Activated CD4-positive, alpha-beta T cell treated with anti-CD3 and anti-CD28 coated beads, Interleukin-2, amount 50 U/mL, for 24 hours (primary cell): ENCODE measurements at places on chromosomes 7 and 10.

GRCh38 chr10:1544929-1545328 is 192.4 kb downstream of the ADARB2 start:
- DNase-seq: no peak

GRCh38 chr10:131961777-131962662 is 19.7 kb downstream of the BNIP3 start:
- DNase-seq: no peak

- no peak for DNase-seq
Observed at GRCh38 chr10:100174699-100175677, 10.8 kb downstream of the ERLIN1 start.

DNA sequence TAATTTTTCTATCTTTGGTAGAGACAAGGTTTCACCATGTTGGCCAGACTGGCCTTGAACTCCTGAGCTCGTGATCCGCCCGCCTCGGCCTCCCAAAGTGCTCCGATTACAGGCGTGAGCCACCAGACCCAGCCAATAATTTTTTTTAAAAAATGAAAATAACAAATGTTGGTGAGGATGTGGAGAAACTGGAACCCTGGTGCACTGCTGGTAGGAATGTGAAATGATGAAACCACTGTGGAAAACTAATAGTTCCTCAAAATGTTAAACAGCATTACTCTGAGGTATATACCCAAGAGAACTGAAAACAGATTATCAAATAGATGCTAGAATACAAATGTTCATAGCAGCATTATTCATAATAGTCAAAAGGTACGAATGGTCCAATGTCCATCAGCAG is 23.0 kb upstream of the YWHAG start:
- no peak for DNase-seq

GRCh38 chr10:42936580-42936979 is 140.3 kb upstream of the RET start:
- DNase-seq: no peak

DNA sequence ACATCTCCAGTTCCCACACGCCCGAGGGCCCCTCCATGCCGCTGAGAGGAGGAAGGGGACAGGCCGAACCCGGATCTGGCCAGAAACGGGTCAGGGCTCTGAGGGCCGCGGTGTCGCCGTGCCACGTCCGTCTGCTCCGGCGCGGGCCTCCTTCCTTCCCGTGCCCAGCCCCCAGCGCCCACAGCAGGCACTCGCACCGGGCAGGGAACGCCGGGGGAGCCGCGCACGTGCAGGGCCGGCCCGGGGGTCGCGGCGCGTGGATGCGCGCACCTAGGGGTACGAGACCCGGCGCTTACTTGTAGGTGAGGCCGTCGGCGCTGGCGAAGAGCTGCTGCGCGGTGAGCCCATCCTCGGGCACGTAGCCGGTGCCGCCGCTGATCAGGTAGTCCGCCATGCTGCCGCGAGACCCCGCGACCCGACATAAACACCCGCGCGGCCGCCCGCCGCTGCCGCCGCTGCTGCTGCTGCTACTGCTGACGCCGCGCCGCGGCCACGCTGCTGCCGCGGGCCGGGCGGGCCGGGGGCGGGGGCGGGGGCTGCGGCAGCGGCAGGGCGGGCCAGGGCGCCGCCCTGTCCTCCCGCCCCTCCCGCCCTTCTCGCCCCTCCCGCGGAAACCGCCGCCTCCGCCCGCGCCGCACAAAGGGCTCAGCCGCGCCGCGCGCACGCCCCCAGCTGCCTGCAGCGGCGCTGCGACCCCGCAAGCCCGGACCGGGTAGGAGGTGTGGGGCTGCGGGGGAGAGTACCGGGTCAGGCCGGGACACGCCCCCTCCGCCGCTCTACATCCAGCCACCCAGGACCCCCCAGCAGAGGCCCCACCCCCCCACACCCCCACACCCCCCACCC is 4.1 kb downstream of the IMPDH1 start:
- no peak for DNase-seq

- DNase-seq: no peak
Observed at GRCh38 chr7:128728598-128728997, 10.6 kb upstream of the CALU start.

DNA sequence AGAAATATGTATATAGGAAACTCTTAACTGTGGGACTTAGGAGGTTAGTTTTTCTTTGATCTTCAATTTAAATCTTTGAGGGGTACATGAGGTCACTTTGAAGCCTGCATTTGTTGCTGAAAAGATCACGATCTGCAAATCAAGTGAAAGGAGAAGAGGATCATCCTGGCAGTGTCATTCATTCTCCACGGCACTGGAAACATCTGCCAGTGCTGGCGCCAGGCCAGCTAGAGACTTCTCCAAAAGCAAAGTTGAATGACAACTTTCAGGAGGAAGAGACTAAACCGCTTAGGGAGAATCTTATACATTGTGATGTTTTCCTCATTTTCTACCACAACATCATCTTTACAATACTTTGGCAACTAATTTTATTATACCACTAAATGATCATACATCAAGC is 42.5 kb downstream of the MRC1 start:
- no peak for DNase-seq

- no peak for DNase-seq
Observed at GRCh38 chr10:47057471-47057870, 146.2 kb downstream of the PTPN20 start.

- DNase-seq: no peak
Observed at GRCh38 chr10:92638037-92638436, 45.1 kb downstream of the KIF11 start.

DNA sequence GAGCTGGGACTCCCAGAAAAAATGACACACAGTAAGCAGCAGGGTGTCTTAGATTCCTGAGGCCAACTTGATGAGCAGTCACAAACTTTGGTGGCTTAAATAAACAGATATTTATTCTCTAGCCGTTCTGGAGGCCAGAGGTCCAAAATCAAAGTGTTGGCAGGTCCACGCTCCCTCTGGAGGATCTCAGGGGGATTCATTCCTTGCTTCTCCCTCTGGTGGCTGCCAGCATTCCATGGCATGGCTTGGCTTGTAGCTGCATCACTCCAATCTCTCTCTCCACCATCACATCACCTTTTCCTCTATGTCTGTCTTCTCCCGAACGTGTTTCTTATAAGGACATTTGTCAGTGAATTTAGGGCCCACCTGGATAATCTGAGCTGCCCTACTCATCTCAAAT is 98.4 kb downstream of the OSBPL3 start:
- no peak for DNase-seq
